ENCODE measurements at places on chromosomes 4 and X.

- DNase-seq = no peak
Observed at GRCh38 chrX:4825550-4825949, 1112.1 kb upstream of the PRKX start.

GRCh38 chr4:55762819-55763218 is 56.8 kb upstream of the EXOC1L start:
- DNase-seq = no peak

DNA sequence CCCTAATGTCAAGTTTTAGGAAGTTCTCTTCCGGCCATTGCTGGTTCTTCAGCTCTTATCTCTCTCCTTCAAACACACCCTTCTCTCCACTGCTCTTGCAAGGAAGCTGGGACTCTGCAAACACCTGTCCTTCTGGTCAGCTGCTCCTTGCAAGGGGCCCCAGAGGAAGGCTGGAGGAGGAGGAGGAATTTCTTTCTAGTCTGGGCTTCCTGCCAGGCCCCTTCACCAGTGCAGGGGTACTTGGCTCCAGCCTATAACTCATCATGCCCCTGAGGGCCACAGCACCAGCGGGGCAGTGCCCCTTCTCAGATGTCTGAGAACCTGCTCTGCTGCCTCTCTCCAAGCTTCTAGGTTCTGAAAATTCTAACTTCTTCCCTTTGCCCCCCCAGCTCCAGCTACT is 46.7 kb downstream of the REELD1 start:
- no peak for DNase-seq

DNA sequence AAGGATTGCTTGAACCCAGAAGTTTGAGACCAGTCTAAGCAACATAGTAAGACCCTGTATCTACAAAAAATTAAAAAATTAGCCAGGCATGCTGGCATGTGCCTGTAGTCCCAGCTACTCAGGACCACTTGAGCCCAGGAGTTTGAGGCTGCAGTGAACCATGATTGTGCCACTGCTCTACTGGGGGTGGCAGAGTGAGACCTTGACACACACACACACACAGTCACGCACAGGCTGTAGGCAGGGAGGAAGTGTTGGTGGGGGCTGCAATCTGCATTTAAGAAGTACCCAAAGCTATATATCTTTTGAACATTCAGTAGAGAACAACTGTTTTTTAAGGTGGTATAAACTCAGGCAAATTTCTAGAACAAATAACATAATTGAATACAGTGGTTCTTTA is 7.2 kb downstream of the SCRG1 start:
- no peak for DNase-seq

- peak; percentile 85 for DNase-seq
Observed at GRCh38 chr4:15244354-15244753, 183.5 kb upstream of the C1QTNF7 start.

DNA sequence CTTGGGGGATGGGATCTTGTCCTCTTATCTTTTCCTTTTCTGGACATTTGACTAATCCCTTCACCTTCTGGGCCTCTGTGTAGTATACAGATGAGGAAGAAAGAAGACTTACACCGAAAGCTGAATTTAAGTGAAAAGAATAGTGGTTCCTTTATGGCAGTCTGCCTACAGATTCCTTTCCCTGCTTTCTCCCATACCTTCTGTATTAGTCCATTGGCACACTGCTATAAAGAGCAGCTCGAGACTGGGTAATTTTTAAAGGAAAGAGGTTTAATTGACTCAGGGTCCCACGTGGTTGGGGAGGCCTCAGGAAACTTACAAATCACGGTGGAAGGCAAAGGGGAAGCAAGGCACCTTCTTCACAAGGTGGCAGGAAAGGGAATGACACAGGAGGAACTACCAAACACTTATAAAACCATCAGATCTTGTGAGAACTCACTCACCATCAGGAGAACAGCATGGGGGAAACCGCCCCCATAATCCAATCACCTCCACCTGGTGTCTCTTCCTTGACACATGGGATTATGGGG is 34.0 kb upstream of the CD38 start:
- DNase-seq = no peak

DNA sequence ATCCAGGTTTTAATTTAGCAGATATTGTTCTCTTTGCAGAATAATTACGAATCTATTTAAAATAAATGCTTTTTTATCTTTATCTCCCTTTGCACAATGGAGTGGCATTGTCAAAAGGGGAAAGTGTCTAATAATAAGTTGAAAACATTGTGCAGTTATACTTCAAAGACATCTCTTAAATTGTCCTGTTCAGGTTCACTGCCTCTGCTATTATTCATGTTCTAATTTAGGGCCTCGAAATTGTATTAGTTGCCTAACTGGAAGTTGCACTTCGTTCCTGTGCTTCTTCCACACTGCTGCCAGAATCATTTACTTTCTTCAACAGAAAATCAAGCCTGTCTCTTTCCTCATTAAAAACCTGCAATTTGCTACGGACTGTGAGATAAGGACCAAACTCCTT is 150.5 kb upstream of the SPRY1 start:
- no peak for DNase-seq

DNA sequence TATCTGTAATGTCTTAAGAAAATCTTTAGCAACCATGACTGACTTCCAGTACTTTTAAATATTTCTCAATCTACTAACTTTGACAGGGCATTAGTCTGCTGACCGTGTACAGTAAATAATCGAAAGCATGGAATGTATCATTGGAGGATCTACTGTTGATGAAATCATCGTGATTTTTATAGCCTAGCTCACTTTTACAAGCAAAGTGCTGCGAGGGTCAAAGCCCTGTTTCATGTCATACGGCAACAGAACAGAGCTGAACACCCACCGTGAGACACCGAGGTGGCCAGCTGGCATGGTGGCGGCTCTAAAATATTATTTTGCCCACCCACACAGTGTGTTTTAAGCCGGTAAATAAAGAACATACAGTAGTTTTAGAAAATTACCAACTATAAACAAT is 679.3 kb downstream of the FAT4 start:
- no peak for DNase-seq

GRCh38 chr4:150584111-150584915 is 2.4 kb downstream of the MAB21L2 start:
- DNase-seq = no peak

DNA sequence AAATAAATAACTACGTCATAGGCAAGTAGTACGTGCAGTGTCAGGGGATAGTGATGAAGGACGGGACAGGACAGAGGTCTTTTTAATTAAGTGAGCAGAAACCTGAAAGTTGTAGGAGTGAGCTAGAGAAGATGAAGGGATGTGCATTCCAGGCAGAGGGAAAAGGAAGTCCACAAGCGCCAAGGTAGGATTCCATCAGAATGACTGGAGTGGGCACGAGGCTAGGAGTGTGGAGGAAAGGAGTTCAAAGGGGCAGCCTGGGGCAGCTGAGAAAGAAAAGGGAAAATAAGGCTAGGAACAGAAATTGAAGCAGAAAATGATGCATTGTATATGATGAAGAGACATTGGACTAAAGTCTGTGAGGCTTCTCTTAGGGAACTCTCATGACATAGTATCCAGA is 192.2 kb upstream of the TLL1 start:
- no peak for DNase-seq

- DNase-seq = no peak
Observed at GRCh38 chr4:10810411-10810810, 125.8 kb upstream of the CLNK start.

DNA sequence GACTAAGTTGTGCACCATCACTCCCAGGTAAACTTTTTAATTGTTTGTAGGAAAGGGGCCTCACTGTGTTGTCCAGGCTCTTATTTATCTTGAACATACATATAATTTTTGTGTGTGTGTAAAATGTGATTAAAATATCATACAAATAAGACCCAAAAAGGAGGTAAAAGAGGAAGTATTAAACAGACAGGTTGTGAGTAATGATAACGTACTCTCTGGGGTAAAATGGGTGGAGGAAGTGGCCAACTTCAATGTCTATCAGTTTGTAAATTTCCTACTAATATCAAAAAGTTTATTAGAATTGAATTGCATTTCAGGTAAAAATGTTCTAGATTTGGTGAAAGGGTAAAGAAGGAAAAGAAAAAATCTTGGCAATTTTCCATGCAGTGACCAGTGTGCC is 48.8 kb downstream of the SULT1E1 start:
- no peak for DNase-seq

- DNase-seq = no peak
Observed at GRCh38 chr4:145414841-145415240, 66.8 kb upstream of the SMAD1 start.

DNA sequence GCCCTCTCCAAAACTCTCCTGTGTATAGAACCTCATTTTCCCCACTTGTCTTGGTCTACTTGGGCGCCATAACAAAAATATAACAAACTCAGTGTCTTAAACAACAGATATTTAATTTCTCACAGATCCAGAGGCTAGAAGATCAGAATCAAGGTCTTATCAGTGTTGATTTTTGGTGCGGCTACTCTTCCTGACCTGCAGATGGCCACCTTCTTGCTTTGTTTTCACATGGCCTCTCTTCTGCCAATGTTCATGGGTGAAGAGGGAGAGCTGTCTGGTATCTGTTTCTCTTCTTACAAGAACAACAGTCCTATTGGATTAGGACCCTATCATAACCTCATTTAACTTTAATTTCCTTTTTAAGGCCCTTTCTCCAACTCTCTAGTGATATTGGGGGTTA is 177.3 kb downstream of the PABPC4L start:
- no peak for DNase-seq

DNA sequence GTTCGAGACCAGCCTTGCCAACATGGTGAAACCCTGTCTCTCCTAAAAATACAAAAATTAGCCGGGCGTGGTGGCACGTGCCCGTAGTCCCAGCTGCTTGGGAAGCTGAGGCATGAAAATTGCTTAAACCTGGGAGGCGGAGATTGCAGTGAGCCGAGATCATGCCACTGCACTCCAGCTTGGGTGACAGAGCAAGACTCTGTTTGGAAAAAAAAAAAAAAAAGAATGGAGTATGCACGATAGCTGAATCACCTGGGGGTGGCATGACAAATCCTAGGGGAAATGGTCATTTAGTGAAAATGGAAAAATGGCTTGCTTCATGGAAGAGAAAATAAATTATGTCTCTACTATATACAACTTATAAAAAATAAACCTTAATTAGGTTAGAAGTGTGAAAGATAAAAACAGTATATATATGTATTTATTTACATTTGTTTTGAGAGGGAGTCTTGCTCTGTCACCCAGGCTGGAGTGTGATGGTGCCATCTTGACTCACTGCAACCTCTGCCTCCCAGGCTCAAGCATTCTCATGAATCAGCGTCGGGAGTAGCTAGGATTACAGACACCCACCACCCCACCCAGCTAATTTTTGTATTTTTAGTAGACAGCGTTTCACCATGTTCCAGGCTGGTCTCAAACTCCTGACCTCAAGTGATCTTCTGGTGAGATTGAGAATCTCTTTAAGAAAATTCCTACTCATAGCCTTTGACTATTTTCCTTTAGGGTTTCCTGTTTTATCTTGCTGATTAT is 19.3 kb upstream of the ING2 start:
- no peak for DNase-seq

GRCh38 chr4:52911684-52912294 is 49.7 kb downstream of the RASL11B start:
- DNase-seq = no peak

DNA sequence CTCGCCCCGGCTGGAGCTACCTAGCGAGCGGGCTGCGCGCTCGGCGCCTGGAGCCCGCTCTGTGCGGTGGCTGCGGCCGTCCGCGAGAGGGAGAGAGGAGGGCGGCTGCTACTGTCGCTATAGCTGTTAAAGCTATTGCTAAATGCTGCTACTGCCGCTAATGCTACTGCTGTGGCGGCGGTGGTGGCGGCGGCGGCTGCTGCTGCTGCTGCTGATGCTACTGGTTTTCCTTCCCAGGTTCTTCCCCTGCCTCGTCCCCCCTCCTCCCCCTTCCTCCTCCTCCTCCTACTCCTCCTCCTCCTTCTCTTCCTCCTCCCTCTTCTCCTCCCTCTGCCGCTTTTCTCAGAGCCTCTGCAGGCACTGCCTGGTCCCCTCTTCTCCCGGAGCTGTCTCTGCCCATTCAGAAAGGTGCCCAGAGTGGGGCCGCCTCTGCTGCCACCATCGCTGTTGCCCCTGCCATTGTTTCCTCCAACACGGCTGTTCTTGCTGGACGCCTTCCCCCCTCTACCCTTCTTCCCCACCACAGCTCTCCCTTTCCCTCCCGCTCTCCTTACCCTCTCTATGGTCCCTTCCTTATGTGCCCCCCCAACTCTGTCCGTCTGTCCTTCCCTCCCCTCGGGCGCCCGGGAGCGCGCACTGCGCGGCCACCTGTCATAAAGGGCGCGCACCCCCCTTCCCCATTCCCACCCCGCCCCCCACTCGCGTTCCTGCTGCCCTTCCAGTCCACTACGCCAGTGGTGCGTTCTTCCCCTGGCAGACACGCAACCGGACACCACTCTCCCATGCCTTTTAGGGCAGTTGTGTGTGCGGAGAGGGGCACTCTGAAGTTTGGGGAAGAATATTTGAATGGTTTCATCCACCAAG is at the start of gene NEXMIF:
Gene NEXMIF (minus strand): TSS at position 228 of the 864 bp plus-strand sequence.
- peak; percentile 4 for DNase-seq

DNA sequence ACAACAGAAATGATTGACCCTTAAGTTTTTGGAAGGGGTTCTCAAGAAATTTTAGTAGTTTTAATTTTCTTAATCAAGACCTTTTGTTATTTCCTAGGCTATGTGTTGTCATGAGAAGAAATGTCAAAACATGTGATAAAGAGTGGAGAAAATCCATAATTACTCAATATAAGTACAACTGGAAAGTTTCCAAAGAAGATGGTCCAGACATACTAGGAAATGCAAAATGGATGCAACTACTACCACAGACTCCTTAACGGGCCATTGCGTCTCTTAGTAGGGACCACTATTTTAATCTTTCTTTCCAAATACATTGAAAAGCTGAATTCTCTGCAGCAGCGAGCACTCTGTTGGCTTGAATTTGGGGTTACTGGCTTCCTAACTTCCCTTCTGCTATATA is 148.8 kb downstream of the NWD2 start:
- DNase-seq = no peak

- no peak for DNase-seq
Observed at GRCh38 chr4:45650545-45650944, 473.3 kb downstream of the GABRG1 start.

DNA sequence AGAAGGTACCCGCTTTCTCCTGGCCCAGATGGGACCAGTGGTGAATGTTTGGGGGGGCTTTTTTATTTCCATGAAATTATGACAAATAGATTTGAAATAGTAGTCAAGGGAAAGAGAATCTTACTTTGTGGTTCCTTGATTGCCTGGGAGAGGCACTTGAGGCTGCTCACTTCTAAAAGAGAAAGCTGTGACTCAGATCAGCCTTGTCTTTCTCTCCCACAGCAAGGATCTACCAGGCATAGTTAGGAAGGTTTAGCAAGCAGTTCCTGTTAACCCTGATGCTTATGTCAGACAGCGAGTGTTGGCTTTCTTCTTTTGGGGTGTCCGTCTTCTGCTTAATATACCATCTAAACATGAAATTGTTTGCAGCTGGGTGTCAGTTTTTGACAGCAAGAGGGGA is 114.5 kb downstream of the TSPAN7 start:
- no peak for DNase-seq

DNA sequence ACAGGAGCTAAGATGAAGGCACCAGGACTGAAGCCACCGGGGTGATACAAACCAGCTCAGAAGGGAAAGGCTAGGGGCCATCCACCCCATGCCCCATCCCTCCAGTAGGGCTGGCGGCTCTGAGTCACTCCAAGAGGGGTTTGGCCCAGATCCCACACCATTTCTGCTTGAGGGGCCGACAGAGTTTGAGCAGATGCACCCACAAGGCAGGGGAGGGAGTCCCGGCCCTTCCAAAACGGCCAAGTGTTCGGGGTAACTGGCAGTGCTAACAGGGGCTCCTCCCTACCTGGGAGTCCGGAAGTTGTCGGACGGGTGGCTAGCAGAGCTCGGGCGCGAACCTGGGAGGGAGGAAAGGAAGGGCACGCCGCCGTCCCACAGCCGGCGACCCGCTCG is 412 bp downstream of the SLC10A3 start:
- DNase-seq = no peak

- DNase-seq = no peak
Observed at GRCh38 chr4:126853715-126854114, 779.0 kb upstream of the INTU start.

GRCh38 chr4:167383291-167383690 is 149.0 kb upstream of the SPOCK3 start:
- no peak for DNase-seq
